Caco-2 (cell line): ENCODE measurements at places on chromosomes 16 and 17. TPM values are rescaled to one million over a fixed set of nuclear protein-coding genes. Genes with fewer than 3 reads are reported as not detected.

Gene GRIN2A
- 0.30 and 0.54 TPM in 2 replicates for total RNA-seq

Gene TSEN54
- total RNA-seq, result 71.3 and 74.5 TPM in 2 replicates

- no peaks in the 10 kb centered on the region for H3K36me3 ChIP-seq
- peak; percentile 33 for DNase-seq
- H3K27ac ChIP-seq, result no peak overlapping the region
- H3K27me3 ChIP-seq, result no peaks in the 10 kb centered on the region
- peaks cover 7% of the 10 kb centered on the region for H3K4me1 ChIP-seq
Observed at GRCh38 chr17:45052052-45052772, 780 bp upstream of the DCAKD start.

DNA sequence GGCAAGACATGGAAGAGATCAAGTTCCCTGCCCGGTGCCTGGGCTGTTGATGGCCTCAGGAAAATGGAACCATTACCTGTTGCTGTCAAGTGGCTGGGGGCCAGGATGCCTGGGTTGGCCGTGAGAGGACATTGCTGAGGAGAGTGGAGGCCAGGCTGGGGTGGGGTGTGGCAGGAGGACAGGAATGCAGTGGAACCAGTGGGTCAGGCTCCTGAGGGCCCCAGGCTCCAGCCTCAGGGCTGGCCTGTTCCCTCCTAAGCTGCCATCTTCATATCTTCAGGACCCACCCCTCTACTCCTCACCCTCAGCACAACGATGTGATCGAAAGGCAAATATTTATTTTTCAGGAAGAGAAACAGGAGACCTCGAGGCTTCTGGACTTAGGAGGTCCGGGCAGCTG is 8.5 kb upstream of the YPEL3 start:
- H3K4me1 ChIP-seq, result peaks cover 22% of the 10 kb centered on the region
- no peaks in the 10 kb centered on the region; the same call in 1 of the 2 replicates for H3K36me3 ChIP-seq
- no peaks in the 10 kb centered on the region for H3K27me3 ChIP-seq
- H3K27ac ChIP-seq, result peak overlapping the region; percentile 97
- no peak overlapping the region for H3K4me3 ChIP-seq

DNA sequence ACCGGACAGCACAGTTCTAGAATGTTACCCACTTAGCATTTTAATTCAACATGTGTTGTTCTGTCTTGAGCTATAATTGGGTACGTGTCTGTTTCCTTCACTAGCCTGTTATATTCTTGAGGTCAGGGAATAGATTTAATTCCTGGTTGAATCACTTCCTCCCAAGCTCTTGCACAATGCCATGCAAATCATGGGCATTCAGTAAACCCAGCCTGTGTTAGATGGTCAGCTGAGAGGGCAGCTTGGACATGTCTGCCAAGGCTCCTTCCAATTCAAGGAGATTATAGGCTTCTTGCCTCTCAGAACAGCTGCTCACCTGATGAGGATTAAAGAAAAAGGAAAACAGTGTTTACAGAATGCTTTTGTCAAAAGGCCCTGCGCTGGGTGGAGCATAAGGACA is 12.6 kb downstream of the C1QTNF1 start:
- H3K27me3 ChIP-seq, result no peaks in the 10 kb centered on the region
- no peak for DNase-seq
- H3K4me1 ChIP-seq, result no peaks in the 10 kb centered on the region
- no peak overlapping the region for H3K4me3 ChIP-seq
- no peak overlapping the region for H3K27ac ChIP-seq

DNA sequence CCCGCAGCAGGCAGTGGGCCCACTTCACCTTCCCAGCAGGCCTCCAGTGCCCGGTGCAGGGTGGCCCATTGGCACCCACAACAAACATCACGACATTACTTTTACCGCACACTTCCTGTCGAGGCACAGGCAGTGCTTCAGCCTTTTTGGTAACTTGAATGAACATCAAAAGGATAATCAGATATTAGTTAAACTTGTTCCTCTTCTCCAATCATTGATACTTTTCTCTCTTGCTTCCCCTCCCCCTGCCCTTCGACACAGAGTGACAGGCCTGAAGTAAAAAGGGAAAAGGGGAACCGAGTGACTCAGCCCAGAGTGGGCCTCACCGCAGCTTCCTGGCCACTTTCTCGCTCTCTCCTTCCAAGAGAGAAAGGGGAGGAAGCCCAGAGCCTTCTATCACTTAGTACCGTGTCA is 507.0 kb downstream of the MAF start:
- no peak for DNase-seq
- no peaks in the 10 kb centered on the region for H3K4me1 ChIP-seq
- H3K4me3 ChIP-seq, result no peak overlapping the region
- no peaks in the 10 kb centered on the region for H3K27me3 ChIP-seq
- H3K36me3 ChIP-seq, result no peaks in the 10 kb centered on the region
- H3K27ac ChIP-seq, result no peak overlapping the region

DNA sequence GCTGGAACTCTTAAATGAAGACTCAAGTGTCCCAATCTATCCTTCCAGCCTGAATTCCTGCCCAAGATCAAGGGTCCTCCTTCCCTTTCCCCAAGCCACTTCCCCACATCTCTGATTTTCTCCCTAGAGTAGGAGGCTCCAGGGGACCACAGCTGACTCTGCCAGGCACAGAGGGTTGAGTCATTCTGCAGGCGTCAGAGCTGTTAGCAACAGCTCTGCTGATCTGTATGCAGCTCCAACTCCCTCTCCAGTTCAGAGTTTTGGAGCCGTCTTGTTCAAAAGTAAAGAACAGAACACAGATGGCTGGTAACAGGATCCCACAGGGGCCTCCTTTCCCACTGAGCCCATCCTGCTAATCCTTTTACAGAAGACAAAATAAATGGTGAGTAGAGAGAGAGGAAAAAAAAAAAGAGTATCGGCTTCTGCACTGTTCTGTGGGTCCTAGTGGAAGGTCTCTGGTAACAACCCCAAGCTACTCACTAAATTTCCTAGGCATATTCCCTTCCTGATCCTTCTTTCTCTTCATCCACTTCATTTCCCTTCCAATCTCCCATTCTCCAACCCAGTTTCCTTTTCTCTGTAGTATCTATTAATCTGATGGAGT is 13.4 kb upstream of the TAOK1 start:
- no peaks in the 10 kb centered on the region; the same call in 1 of the 2 replicates for H3K4me1 ChIP-seq
- no peak for DNase-seq
- H3K4me3 ChIP-seq, result no peak overlapping the region
- no peaks in the 10 kb centered on the region for H3K27me3 ChIP-seq
- no peaks in the 10 kb centered on the region for H3K36me3 ChIP-seq
- H3K27ac ChIP-seq, result no peak overlapping the region

DNA sequence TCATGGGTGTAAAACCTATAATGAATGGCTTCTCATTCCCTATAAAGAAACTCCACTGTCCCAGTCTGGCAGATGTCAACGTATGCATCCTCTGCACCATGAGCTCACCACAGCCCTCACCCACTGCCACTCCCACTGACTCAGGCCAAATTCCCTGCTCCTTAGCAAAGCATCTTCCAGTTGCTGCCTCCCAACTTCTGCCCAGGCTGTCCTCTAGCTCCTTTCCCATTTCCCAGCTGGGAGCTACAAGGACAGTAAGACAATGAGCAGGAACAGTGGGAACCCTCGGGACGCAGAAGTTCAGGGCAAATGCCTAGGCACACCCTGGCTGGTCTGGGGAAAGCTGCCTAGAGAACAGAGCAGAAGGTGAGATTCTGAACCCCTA is 9.1 kb upstream of the THAP11 start:
- H3K27me3 ChIP-seq, result no peaks in the 10 kb centered on the region
- peaks cover 11% of the 10 kb centered on the region for H3K36me3 ChIP-seq
- peak overlapping the region; percentile 83 for H3K4me3 ChIP-seq
- no peaks in the 10 kb centered on the region; the same call in 1 of the 2 replicates for H3K4me1 ChIP-seq

- H3K36me3 ChIP-seq, result no peaks in the 10 kb centered on the region
- no peak overlapping the region for H3K27ac ChIP-seq
- H3K4me3 ChIP-seq, result no peak overlapping the region
- no peaks in the 10 kb centered on the region for H3K27me3 ChIP-seq
Observed at GRCh38 chr16:64116151-64116550, 1005.7 kb downstream of the CDH11 start.

GRCh38 chr16:30417529-30418349 is 10.3 kb downstream of the ZNF771 start:
- peaks cover 1% of the 10 kb centered on the region for H3K36me3 ChIP-seq
- peaks cover 11% of the 10 kb centered on the region; the same call in 1 of the 2 replicates for H3K4me1 ChIP-seq
- peak overlapping the region; percentile 93 for H3K4me3 ChIP-seq
